ENCODE measurements at places on chromosomes 7 and 10.
A peak's percentile ranks its signal among the peaks of the same experiment; 100 is the strongest.

DNA sequence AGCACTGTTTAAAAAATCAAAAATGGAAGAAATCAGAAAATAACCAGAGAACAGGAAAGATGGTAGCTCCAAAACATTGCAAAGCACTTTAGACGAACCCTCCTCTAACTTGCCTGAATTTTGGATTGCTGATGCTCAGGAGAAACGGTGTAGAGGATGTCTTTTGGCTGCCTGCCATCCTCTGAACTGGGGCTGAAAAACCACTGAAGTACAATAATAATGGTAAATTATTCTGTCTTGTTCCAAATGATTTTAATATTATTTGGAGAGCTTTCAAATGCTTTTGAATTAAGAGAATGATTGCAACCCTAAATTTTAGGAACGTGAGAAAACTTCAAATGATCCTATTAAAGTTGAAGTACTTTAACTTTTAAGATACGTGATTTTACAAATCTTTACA lies 167.3 kb upstream of the SLC13A1 start:
- DNase-seq, result no peak

GRCh38 chr7:155693826-155694225 lies 49.4 kb downstream of the RBM33 start:
- DNase-seq, result no peak

- DNase-seq, result peak; percentile 12
These were observed 57.0 kb downstream of the CDC123 start for GRCh38 chr10:12252882-12253546.

GRCh38 chr7:144821067-144821466 lies 14.8 kb downstream of the TPK1 start:
- DNase-seq, result no peak

- no peak for DNase-seq
These were observed 39.8 kb downstream of the MAD1L1 start for GRCh38 chr7:2192831-2193534.

- DNase-seq, result peak; percentile 13
These were observed 209.2 kb downstream of the MBL2 start for GRCh38 chr10:52563360-52563759.

DNA sequence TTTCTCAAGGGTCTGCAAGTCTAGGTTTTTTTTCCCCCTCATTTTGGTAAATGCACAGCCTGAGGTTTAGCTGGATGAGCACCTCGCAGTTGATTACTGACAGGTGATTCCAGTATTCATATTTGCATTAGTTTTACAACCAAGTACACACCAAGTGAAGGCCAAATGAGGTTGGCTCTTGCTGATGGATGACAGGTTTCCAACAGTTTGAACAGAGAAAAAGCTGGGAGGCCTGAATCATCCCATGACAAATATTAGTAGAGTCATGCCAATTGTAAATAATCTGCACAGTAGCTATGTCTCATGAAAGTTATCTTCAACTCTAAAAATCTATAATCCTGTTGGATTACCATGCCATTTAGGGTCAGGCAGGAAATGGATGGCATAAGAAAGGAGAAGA lies 399.8 kb downstream of the HTR7 start:
- DNase-seq, result no peak

DNA sequence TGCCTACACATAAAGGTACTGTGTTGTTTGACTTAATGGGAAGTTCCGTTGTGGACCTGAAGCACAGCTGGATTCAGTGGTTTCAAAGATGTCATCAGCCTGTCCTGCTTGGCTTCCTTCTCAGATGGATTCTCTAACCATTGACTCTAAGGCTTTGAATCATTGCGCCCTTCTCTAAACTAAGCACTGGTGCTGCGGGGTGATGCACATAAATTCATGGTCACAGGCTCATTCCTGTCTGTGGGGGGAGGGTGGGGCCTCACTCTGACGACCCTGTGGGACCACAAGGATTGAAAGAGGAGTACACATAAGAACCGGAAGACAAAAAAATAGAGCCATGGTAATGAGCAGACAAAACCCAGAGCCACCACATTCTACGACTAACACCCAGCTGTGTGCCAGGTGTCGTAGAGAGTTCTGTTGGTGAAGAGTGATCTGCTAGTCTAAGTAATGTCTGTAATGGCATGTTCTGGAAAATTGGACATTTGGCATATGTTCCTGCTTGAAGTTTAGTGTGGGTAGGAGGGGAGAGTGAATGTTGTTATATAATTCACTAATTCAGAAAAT lies 97.3 kb upstream of the YAE1 start:
- no peak for DNase-seq

GRCh38 chr7:37265006-37265405 lies 183.7 kb downstream of the ELMO1 start:
- no peak for DNase-seq

- no peak for DNase-seq
These were observed 73.3 kb upstream of the NANOS1 start for GRCh38 chr10:118955951-118956801.

GRCh38 chr7:107023522-107024151 lies 20.9 kb upstream of the PRKAR2B start:
- no peak for DNase-seq

DNA sequence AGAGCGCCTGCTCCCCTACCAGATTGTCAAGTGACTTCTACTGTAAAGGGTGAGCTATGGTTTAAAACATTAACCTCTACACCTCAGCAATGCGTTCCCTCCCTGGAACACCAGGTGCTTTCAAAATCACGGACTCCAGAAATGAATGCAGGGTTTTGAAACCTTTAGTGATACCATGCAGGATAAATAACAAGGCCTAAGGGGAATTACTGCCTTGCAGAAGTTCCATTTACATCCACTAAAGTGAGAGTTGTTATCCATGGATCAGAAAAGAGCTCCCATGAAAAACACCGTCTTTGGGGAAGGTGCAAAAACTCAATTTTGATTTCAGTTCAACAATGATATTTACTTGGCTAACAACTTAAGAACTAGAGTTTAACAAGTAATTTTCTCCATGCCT lies 4.0 kb downstream of the FZD8 start:
- DNase-seq, result no peak

DNA sequence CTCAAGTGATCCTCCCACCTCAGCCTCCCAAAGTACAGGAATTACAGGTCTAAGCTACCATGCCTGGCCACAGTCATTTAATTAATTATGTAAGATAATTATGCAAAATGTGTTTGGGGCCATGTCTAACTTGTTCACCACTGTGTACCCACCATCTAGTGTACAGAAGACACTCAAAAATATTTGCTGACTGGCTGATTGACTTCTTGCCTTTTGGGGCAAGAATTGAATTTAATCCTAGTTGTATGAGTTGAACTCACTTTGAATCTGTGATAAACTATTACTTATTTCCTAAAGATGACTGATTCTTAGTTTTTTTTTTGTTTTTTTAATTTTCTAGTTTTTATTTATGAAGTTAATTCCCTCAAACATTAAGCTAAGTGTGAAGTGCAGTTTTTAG lies 15.8 kb upstream of the ZC3HAV1L start:
- DNase-seq, result no peak

- peak; percentile 15 for DNase-seq
These were observed 94.0 kb upstream of the TARP start for GRCh38 chr7:38367301-38367890.

- peak; percentile 30 for DNase-seq
These were observed 65.8 kb downstream of the CDK13 start for GRCh38 chr7:40015790-40016296.

DNA sequence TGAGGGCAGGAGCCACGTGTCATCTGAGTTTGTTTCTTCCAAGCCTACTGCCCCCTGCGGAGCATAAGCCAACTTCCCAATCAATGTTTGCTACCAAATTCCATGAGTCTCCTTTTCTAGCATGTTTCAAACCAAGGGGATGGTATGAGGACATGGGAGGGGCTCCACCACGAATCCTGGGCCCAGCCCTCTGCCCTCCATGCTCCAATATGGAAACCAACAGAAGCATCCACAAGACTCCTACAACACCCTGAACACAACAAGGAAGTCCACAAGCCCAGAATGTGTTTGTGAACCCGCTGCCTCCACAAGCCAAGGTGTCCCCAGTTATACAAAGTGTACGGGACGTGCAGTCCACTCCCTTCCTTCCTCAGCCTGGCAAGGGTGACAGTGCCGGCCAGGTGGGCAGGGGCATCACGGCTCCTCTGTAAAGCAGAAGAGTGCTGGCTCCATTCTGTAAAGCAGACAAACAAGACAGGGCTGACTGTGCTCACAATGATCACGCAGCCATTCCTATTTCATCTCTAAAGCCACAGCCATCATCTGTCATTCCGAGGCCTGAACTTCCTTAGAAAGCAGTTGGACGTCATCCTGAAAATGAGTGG lies 466.1 kb downstream of the PTPRN2 start:
- DNase-seq, result no peak

DNA sequence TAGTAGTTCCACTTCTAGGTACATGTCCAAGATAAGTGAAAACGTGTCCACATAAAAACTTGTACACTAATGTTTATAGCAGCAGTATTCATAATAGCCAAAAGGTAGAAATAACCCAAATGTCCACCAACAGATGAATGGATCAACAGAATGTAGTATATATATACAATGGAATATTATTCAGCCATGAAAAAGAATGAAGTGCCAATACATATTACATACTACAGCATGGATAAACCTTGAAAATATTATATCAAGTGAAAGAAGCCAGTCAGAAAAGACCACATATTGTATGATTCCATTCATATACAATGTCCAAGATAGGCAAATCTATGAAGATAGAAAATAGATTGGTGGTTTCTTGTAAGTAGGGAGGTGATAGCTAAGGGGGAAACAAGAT lies 47.8 kb upstream of the WASL start:
- DNase-seq, result no peak

DNA sequence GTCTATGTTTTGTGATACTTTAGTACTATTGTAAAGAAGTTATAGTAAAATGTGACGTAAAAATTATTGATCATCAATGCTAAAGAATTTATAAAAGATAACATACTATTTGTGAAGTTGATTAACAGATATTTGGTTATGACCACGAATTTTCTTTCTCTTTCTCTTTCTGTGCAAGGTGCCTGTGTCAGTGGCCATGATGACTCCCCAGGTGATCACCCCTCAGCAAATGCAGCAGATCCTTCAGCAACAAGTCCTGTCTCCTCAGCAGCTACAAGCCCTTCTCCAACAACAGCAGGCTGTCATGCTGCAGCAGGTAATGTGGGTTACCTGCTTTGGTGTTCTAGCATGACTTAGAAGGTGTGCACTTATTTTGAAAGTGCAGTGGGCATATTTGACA lies 213.7 kb downstream of the FOXP2 start:
- DNase-seq, result no peak

- no peak for DNase-seq
These were observed 13.7 kb upstream of the ATE1 start for GRCh38 chr10:121941532-121941931.

DNA sequence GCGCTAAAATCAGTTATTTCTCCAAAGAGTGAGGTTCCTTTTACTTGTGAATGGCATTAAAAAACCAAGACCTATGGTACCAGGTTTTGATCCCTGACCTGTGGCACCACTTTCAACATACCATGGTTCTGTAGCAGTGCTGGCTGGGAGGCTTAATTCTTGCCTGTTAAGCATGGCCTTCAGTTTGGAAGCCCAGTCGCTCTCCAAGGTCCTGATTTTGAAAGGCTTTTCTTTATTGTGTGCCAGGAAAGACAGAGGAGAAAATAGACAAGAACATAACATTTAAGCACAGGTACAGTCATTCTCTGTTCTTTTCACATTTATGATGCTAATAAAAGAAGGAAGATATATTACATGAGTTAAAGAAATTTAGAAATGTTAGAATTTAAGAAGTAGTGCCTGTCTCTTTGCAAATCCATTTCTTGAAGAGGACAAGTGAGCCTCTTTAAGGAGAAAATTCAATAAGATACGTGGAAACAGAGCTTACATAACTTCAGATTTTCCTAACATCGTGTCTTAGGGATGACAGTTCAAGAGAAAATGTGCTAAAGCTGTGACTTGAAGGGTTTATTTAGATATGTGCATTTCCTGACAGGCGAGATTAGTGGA lies 357.6 kb downstream of the DPP6 start:
- no peak for DNase-seq

DNA sequence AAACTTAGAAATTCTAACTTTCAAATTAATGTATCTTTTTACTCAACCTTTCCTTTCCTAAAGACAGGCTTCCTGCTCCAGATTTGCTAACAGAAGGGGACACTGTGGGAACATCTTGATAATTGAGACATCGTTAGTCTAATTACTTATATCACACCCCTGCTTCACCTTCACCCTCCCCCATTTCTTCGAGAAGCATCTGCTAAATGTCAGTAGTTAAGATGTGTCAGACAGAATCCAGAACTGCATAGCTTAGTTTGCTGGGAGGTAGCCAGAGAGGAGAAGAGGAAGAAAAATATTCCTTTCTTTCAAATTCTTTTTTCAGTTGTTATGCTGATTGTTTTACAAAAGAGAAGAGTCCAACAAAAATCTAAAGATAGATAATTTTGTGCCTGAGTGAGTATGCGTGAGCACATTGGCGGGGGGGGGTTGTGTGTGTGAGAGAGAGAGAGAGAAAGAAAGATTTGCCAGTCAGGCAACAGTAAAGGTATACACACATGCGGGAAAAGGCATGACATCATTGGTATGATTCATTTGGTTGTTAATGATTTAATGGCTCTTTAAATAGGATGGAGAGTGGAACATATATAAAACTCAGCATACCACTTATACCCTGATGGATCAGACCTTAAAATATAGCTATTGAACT lies 192.4 kb downstream of the PTN start:
- DNase-seq, result peak; percentile 81

DNA sequence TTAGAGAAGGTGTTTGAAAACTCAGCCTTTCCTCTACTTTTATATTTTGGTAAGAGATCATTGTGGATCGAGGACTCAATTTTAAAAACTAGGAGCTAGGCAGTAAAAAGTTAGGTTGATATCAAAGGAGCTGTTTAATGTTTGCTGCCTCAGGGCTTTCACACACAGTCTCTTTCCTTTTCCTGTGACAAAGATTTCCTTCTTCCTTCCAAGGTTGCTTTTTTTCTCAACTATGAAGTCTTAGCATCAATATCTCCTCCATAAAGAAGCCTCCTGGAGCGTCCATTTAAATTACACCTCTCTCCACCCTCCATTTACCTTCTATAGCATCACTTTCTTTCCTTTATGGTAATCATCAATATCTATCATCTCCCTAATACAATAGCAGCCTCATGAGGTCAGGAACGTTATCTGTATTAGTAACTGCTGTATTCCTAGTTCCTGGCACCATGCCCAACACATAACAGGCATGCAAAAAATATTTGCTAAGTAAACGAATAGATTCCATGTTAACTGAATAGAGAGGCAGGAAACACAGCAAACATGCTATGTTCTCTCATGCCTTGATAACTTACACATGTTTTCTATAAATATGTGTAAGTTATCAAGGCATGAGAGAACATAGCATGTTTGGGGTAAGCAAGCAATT lies 48.5 kb downstream of the GNAT3 start:
- peak; percentile 61 for DNase-seq

GRCh38 chr7:151246102-151246850 lies 2.2 kb downstream of the SMARCD3 start:
- DNase-seq, result peak; percentile 17

- no peak for DNase-seq
These were observed 87.2 kb downstream of the KCNMA1 start for GRCh38 chr10:77550378-77550777.

- DNase-seq, result peak; percentile 24
These were observed 878 bp downstream of the GLRX3 start for GRCh38 chr10:130137090-130137448.
